Neural crest cell (in vitro differentiated cells): ENCODE measurements at places on chromosomes 7 and 10. TPM values are rescaled to one million over a fixed set of nuclear protein-coding genes. Genes with fewer than 3 reads are reported as not detected.

UTF1 gene
- not detected in 2 replicates for total RNA-seq

PRKCQ gene
- total RNA-seq = 3.2 and 3.3 TPM in 2 replicates

COA1 gene
- total RNA-seq = 102 and 116 TPM in 2 replicates

TECTB gene
- not detected in 2 replicates for total RNA-seq

LIPN gene
- not detected in 2 replicates for total RNA-seq

SLC25A40 gene
- total RNA-seq = 36.3 and 39.0 TPM in 2 replicates

MRLN gene
- total RNA-seq = not detected in 2 replicates

CALML5 gene
- not detected in 2 replicates for total RNA-seq

GRID1 gene
- 1.1 and 1.2 TPM in 2 replicates for total RNA-seq

CLEC5A gene
- total RNA-seq = not detected in 2 replicates

MMP21 gene
- not detected in 2 replicates for total RNA-seq

TSPAN33 gene
- 15.9 and 16.7 TPM in 2 replicates for total RNA-seq

SPAM1 gene
- total RNA-seq = not detected in 2 replicates

SAP25 gene
- total RNA-seq = 3.4 and 4.6 TPM in 2 replicates

TSPAN15 gene
- 11.5 and 12.3 TPM in 2 replicates for total RNA-seq

ACSL5 gene
- not detected in 2 replicates for total RNA-seq

GCK gene
- total RNA-seq = 0.42 and 0.52 TPM in 2 replicates

PAX4 gene
- not detected in 2 replicates for total RNA-seq

OR2A12 gene
- not detected in 2 replicates for total RNA-seq

ZNF736 gene
- total RNA-seq = not detected in 2 replicates

PNLIP gene
- total RNA-seq = not detected in 2 replicates

PRKG1 gene
- 4.4 and 4.5 TPM in 2 replicates for total RNA-seq

NPC1L1 gene
- total RNA-seq = 0.12 and 0.18 TPM in 2 replicates

GDF2 gene
- not detected in 2 replicates for total RNA-seq

SPDYE6 gene
- not detected in 2 replicates for total RNA-seq

PNLIPRP1 gene
- total RNA-seq = not detected in 2 replicates

ENTPD1 gene
- 0.27 and 0.37 TPM in 2 replicates for total RNA-seq

NANOS1 gene
- total RNA-seq = 2.8 and 3.0 TPM in 2 replicates
